ENCODE measurements at places on chromosomes 5 and 9.

- DNase-seq: no peak
Measured at GRCh38 chr5:66828046-66828547, 231.9 kb downstream of the MAST4 start.

DNA sequence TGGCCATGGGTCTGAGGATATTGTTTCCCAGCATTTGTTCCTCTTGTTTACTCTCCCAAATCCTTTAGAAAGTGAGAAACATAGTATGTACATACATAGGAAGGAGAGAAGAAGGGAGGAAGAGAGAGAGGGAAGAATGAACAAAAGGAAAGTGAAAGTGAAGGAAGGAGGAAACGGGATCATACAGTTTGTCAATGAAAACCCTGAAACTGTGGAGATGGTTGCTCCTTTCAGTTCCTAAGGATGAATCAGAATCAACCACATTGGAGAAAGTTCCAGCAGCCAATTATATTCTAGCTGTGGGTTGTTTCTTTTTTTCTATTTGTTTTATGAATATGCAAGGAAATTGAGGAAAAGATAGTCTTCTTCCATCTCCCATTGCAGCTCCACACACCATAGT, 396.5 kb downstream of the MLLT3 start:
- DNase-seq: no peak

GRCh38 chr5:134846641-134846960, 833 bp downstream of the C5orf24 start:
- DNase-seq: no peak

DNA sequence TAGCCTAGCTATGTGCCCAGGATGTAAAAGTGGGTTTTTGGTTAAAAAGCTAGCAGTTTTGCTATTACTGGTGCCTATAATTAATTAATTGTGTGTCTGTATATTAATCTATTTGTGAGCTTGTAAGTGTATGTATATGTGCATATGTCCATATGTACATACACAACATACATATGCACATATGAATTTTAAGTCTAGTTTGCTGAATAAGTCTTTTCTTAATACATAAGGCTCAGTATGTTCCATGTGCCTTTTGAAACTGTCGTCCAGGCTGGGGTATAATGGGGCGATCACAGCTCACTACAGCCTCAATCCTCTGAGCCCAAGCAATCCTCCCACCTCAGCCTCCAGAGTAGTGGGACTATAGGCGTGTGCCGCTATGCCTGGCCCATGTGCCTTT, 10.1 kb downstream of the SH3GL2 start:
- DNase-seq: no peak

DNA sequence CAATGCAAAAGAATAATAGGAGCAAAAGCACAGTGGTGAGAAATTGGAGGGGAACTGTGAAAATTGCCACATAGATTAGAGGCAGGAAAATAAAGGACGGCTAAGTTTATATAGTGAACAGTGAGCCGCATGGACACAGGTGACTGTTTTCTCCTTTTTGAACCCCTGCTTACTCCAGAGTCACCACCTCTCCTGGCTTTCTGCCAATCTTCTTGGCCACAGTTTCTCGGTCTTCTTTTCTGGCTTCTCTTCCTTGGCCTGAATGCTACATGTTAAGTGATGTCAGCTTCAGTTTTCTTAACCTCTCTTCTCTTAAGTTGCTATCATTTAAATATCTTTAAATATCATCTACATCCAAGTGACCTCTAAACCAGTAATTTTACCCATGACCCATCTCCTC, 47.3 kb upstream of the CDKN2B start:
- DNase-seq: no peak

GRCh38 chr9:76521244-76521681, 62.3 kb downstream of the GCNT1 start:
- DNase-seq: no peak

DNA sequence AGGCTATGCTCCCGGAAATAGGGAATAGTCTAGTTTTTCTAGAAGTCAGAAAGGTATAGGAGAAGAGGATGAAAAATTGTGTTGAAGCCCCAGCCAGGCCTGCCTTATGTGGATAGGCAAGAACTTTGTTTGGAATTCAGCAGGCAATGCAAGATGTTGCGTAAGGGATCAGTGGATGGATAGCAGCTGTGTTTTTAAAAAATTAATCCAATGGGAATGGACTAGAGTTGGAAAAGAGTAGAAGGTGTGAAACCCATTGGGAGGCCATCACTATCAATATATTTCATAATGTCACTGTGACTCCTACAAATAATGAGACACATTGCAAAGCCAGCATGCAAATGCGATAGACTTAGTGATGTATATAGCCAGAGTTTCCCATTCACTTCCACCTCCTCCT, 281.9 kb downstream of the MARCHF11 start:
- no peak for DNase-seq

- no peak for DNase-seq
Measured at GRCh38 chr5:77316871-77317661, 106.6 kb downstream of the PDE8B start.

- no peak for DNase-seq
Measured at GRCh38 chr5:31153521-31153920, 40.0 kb upstream of the CDH6 start.

DNA sequence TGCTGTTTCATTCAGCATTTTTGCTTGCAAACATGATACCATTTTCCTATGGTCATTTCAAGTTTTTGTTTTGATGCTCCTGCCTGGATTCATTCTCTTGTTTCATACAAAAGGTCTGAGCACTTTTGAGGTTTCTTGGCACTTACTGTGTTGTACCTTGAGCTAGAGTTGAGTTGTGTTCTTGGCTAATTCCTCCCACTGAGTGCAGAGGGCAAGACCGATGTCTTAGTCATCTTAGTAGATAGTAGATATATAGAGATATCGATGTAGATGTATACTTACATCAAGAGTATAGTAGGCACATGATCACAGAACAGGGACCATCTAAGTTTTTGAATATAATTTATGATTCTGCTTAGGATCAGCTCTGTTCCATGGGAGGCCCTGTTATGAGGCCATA, 366.6 kb downstream of the OSTF1 start:
- DNase-seq: no peak

DNA sequence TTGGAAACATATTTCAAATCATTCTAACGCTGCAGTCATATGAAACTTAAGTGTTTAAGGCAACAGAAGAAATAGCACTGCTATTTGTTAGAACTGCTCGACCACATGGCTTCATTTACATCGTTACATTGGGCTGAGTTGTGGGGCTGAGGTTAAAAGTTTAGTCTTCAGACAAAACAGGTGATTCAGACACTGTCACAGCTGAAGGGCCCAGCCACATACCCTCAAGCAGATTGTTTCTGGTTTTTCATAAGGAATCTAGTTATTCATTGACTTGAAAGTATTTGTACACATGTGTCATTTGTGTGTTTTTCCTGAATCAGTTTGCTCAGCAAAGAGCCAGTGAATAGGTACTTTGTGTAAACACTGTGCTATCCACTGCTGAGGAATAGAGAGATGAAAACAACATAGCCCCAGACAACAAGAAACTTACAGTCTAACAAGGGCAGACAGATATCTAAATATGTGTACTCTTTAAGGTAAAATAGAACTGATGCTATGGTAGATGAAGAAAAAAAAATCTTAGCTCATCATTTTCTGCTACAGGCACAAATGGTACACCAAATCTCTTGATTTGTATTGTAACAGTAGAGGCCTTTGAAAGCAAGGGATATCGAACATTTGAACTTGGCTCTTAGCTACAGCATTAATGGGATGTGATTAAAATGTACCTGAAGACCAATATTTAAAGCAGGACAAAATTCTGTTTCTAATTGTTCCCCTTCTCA, 357.6 kb upstream of the RPS23 start:
- no peak for DNase-seq

DNA sequence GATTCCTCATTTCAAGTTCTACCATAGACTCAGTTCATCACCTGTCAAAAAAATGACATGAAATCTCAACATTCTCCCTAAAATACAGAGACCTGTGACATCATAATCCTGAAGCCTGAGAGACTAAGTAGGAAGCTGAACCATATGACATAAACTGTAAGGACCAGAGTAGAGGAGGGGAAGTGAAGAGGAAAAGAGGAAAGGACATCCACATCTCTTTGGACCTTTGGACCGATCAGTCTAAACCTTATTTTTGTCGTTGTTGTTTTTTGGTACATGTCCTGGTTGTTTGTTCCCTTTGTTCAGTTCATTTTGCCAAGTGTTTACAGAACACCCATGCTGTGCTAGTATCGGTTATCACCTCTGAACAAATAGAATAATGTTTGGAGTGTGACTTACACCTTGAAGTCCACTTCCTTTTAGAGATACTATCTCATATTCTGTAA, 41.9 kb downstream of the LURAP1L start:
- no peak for DNase-seq

DNA sequence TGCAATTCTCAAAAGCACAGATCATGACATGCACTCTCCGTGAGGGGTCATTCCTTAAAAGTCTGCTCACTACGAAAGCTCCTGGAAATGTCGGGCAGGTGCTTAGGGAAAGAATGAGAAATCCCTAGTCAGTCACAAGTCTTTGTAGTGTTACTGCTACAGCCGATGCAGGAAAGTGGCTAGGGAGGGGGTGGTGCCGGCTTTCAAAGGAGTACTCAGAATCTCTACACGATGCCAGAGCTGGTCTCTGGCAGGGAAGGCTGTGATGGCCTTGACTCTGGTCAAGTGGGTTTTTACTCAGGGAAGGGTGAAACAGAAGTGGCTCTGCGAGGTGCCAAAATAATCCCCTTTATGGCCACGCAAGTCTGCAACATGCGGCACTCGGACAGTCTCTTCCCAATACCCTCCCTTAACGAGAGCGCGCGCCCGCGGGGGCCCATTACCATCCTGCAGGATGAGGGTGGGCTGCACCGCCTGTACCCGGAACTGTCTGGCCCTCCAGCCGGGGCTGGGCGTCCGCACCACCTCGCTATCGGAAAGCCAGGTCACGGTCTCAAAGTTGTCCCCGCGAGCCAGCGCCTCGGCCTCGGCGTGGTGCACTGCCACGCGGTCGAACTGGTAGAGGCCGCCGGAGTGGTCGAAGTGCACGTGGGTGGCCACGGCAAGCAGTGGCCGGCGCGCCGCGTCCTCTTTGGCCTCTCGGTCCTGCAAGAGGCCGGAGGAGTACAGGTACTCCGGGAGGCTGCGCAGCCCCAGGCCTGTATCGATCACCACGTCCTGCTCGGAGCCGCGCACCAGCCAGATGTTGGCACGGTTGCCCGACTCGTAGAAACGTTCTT, 956 bp downstream of the MBLAC2 start:
- DNase-seq: no peak

- no peak for DNase-seq
Measured at GRCh38 chr5:179118756-179119414, 58.7 kb downstream of the ZNF354C start.

DNA sequence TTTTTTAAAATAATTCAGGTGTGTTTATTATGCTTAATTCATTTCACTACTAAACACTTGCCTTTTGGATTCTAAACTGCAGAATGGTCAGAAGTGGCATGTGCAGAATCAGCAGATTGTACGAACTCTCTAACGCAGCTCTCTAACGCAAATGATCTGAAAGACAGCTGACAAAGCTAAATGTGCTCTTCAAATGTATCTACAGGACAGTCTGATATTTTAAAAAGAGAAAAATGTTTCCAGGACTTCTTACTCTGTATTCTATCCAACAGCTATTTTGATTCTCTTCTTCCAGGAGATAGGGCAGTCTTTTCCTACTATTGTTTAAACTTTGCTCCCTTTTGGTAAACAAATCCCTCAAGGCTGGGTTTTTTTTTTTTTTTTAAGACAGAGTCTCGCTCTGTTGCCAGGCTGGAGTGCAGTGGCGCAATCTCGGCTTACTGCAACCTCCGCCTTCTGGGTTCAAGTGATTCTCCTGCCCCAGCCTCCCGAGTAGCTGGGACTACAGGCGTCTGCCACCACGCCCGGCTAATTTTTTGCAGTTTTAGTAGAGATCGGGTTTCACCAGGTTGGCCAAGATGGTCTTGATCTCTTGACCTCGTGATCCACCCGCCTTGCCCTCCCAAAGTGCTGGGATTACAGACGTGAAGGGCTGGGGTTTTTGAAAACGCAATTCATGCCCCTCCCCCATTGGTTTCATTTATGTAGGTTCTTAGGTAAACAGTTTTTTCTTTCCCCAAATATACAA, 1.2 kb downstream of the NMRK1 start:
- DNase-seq: no peak

GRCh38 chr5:168171901-168172759, 119.3 kb upstream of the WWC1 start:
- no peak for DNase-seq

DNA sequence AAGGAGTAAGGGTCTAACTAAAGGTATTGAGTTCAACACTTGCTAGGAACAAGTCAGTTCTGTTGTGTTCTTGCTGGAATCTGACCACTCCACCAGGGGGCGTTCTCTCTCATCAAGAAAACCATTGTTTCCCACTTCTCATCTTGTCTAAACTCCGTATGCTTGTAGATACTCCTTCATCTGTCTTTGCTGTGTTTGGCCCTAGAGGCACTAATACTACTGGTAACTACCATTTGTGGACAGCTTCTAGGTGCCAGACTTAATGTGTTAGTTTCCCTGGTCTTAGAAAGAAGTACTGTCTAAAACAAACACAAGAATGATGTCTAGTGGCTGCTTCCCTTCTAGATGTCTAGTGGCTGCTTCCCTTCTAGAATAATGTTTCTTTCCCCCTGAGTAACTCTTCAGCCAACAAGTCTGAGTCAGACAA, 18.7 kb upstream of the PTPDC1 start:
- peak; percentile 45 for DNase-seq

DNA sequence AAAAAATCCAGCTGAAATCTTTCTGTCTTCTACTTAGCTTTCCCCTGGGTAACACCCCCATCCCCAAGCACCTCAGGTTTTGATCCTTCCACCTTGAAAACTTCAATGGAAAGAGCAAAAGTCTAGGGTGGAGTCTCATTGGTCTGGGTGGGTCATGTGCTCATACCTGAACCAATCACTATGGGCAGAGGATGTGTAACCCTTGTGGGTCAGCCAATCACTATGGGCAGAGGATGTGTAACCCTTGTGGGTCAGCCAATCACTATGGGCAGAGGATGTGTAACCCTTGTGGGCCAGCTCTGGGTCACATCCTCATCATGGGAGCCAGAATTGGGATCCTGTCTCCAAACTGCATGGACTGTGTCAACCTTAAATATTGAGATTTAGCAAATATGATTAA, 18.5 kb downstream of the NAIF1 start:
- DNase-seq: no peak

DNA sequence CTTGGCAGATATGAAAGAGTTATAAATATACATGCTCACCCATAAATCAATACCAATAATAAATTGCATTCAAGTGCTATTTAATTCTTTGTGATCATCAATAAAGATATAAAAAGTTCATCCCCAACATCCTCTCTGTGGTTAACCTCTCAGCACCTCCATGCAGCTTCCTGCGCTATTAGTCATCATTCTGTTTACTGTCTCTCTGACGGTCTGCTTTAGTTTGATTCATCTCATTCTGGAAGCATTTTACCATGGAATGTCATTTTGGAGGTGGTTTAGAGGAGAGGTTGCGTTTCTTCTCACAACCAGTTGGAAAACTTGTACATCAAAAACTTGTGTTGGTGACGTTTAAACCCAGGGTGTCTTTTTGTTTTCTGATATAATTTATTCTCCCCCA, 486.6 kb downstream of the BRINP1 start:
- no peak for DNase-seq
